ENCODE measurements at places on chromosomes 5 and 9.

GRCh38 chr5:313265-313664 lies 8.2 kb upstream of the AHRR start:
- no peak for DNase-seq

DNA sequence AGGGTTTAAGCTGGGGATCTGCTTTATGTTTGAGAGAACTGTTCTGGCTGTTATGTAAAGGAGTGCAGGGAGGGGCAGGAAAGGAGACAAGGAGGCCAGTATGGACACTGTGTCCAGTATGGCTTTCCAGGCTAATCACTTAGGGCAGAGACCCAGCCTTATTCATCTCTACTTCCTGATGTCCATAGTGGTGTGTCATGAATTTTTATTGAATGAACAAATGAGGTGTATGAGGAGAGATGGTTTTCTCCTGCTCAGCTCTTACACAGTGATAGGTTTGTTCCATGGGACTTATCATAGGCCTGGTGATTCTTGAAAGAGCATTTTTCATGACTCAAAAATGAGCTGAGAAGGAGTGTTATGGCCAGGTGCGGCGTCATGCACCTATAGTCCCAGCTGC lies 20.5 kb upstream of the FGFR4 start:
- no peak for DNase-seq

DNA sequence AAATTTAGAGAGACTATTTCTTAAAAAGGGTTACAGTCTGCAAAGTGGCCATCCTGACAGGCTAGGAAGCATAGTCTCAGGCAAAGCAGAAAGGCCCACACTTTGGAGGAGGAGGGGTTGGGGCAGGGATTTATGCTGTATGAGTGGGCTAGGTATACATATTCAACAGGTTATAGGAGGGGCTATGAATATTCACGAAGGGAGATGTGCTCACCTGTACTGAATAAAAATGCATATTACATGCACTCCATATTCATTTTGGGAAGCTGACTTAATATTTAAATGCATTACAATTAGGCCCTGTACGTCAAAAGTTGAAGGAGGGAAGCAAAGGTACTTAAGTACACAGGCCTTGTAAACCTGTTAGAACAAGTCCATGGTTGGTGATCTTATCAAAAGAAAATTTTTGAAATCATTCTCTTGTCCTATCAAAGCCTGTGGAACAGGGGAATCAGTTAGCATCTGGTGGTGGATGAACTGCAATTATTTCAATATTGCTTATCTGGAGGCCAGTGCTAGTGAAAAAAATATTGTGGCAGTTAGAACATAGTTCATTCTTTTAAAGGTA lies 1.6 kb downstream of the CENPP start:
- DNase-seq: no peak

DNA sequence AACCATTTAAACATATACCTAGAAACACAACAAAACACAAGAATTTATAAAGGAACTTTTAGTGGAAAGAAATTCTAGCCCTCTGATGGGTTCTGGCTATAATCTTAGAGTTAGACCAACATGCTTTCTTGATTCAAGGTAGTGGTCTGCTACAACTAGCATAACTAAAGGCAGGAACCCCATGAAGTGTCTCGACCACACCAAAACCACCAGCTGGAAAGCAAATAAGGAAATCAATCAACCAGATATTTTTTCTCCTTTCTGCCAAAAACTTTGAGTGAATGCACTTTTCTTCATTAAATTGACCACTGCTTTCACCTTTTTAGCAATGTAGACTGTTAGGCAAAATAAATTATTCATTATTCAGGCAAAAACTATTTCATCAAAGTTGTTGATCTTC lies 346.4 kb downstream of the EBF1 start:
- no peak for DNase-seq

DNA sequence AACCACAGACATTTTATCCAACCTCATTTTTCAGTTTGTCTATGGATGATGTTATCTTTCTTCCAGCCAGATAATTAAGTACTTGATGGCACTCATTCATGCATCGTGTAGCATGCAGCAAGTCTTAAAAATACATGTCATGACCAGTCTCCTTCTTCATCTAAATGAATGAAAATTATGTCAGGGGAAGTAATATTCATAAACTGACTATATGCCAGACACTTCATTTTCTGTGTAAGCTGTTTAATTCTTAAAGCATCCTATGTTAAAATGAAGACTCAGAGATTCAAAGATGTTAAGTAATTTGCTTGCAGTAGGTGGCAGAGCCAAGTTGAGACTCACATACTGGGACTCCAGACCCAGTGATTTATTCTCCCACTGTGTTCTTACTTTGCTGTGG lies 181.7 kb upstream of the CD180 start:
- DNase-seq: no peak

- peak; percentile 75 for DNase-seq
Observed at GRCh38 chr5:60350794-60351193, 349.2 kb downstream of the DEPDC1B start.

- no peak for DNase-seq
Observed at GRCh38 chr5:150901446-150901845, 3.3 kb downstream of the ZNF300 start.

- peak; percentile 22 for DNase-seq
Observed at GRCh38 chr5:24363789-24364481, 280.8 kb downstream of the CDH10 start.

GRCh38 chr5:6462671-6463070 lies 14.0 kb downstream of the UBE2QL1 start:
- DNase-seq: no peak

DNA sequence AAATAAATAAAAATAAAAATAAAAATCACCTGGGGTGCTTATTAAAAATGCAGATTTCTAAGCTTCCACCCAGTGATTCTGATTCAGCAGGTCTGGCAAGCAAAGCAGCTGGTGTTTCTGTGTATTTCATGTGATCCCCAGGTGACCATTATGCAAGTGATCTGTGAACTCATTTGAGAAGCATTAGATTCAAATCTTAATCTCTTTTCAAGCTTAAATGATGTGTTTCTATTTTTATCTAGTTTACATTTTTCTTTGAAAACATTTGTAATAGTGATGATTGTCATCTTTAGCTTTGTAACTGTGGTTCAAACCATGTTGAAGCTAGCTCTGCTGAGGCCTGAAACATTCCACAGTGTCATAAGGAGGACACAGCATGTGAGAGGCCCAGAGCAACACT lies 804.8 kb upstream of the ZNF608 start:
- no peak for DNase-seq

DNA sequence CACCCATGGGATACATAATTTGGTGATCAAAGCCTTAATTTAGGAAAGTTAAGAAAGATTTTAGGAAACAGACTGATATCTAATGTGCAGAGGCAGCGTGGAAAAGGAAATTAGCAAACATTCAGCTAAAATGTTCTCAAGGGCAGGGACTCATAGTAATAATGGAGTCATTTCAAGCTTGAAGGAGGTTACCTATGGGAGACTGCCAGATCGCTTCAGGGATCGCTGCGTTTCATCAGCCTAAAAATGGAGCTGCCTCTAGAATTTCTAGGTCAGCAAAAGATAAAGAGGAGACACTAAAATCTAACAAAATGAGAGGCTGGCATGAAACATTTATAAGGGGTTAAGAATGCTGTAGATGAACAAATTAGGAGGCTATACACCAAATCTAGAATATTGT lies 115.5 kb downstream of the APBA1 start:
- no peak for DNase-seq

DNA sequence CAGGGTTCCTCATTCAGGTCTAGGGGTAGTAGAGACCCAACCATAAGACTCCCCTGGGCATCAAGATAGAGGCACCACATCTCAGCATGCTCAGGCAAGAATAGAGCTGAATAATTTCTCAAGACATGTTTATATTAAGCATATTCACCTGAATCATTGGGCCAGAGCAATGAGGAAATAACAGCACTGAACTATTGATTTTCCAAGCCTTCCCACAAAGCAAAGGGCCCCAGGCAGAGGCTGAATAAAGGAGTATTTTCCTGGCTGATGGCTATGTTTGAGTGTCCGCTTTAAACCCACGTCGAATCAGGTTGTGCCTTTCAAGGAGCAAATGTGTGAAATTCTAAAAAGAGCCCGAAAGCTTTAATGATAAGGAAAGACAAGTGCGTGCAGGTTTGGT lies 129.2 kb downstream of the HSD17B3 start:
- DNase-seq: peak; percentile 53

DNA sequence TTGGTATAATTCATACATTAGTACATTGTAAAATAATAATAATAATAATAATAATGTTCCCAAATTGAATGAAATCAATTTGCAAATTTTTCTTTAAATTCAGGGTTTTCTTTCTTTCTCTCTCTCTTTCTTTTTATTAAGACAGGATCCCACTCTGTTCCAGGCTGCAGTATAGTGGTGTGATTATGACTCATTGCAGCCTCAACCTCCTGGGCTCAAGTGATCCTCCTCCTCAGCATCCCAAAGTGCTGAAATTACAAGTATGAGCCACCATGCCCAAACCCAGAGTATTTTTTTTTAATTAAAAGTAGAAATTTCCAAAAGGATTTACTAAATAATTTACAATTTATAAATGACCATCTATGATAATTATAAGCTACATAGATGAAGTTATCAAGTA lies 117.7 kb downstream of the HOMER1 start:
- no peak for DNase-seq

- DNase-seq: no peak
Observed at GRCh38 chr5:40585537-40586267, 94.0 kb upstream of the PTGER4 start.

GRCh38 chr5:9927106-9927505 lies 297.0 kb upstream of the TAS2R1 start:
- DNase-seq: no peak

DNA sequence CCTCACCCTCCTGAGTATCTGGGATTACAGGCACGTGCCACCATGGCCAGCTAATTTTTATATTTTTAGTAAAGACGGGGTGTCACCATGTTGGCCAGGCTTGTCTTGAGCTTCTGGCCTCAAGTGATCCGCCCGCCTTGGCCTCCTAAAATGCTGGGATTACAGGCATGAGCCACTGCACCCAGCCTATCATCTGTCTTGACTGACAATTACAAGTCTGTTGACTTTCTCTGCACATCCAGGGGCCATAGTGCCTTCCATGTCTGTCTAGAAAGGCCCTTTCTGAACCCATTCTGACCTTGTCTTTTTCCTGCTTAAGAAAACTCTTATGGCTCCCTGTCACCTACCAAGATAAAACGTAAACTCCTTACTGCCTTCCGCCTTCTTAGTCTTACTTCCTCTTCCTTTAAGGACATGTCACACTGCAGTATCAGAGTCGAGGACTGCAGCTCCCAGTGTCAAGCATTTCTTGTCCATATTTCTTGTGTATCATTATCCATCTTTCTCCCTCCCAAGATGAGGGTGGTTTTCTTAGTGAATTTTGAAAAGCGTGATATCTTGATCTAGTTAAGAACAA lies 49.9 kb upstream of the SHB start:
- no peak for DNase-seq

GRCh38 chr5:11608530-11608929 lies 295.7 kb downstream of the CTNND2 start:
- DNase-seq: no peak

- peak; percentile 7 for DNase-seq
Observed at GRCh38 chr5:64295101-64295500, 129.5 kb downstream of the RNF180 start.

DNA sequence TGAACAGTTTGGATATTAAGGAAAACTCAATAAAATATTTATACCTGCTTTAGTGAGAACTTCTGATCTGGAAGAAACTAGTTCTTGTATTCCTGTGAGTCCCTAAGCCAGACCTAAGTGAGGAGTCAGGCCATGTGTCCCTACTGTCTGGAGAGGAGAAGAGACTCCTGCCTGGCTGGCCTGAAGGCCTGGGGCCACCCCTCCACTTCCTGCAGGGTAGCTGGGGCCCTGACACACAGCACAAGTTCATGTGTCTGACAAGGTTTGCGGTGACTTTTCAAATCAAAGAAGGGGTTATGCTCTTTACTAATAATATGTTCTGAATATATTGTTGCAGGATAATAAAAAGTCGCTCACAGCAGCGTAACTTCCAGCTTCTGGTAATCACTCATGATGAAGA lies 16.1 kb upstream of the IL13 start:
- no peak for DNase-seq

DNA sequence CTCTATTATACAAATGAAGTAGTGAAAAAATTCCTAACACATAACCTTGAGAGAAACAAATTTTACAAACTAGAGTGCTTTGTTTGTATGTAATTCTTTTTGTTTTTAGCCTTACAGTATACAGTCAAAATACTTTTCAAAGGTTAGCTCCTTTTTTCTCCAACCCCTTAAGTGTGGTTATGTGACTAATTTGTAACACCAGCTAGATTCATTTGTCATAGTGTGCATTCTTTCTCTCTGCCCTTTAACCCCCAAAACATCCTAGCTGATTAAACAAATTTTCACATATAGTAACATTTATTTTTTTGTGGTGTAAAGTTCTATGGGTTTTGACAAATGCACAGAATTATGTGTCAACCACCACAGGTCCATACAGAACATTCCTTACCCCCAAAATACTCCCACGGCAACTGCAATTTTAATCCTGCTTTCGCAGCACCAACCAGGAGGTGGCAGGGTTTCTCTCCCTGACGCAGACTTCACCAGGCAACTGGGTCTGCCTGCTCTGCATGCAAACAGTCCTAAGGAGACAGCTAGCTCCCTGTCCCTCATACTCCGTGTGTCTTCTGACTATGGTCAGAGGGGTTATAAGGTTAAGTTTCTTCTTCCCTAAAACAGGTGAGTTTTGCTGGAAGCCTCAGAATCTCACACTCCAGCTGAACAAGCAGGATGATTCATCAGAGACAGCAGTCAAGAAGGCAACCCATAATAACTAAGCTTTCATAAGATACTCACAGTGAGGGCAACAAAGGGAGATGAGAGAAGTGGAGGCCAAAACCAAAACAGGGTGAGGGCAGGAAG lies 44.5 kb upstream of the NR5A1 start:
- DNase-seq: peak; percentile 38

GRCh38 chr5:58115811-58116210 lies 344.1 kb downstream of the PLK2 start:
- DNase-seq: no peak

DNA sequence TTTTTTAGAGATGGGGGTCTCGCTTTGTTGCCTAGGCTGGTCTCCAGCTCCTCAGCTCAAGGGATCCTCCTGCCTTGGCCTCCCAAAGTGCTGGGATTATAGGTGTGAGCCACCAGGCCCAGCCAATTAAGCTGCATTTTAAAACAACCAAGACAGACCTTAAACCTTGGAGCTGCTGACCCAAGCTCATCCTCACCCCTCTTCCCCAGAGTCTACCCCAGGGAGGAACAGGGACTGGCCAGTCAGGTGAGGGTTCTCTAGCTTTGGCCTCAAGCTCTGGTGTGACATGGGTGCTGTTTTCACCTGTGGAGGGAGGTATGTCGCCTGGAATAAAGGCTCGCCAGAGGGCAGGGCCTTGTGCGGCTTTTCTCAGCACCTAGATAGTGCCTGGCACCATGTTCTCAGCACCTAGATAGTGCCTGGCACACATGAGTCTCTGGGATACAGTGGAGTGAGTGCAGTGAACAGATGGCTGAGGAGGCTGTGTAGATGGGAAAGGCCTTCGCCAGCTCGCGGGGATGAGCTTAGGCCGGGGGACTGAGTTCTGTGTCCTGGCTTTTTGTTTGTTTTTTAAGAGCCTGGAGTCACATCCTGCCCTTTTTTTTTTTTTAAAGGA lies 7.4 kb downstream of the CDK9 start:
- peak; percentile 47 for DNase-seq

- no peak for DNase-seq
Observed at GRCh38 chr9:93369686-93370085, 81.8 kb upstream of the FAM120A start.
